ENCODE measurements at places on chromosomes 2 and 18.

- H3K27me3 ChIP-seq, result no peaks in the 10 kb centered on the region
- H3K27ac ChIP-seq, result no peak overlapping the region
- no peaks in the 10 kb centered on the region for H3K36me3 ChIP-seq
- no peak for DNase-seq
Observed at GRCh38 chr2:8488001-8488738, 193.7 kb upstream of the ID2 start.

GRCh38 chr2:45344071-45344470, 267.0 kb downstream of the SRBD1 start:
- H3K27me3 ChIP-seq, result peaks cover 44% of the 10 kb centered on the region
- no peak for DNase-seq
- H3K27ac ChIP-seq, result no peak overlapping the region
- no peaks in the 10 kb centered on the region for H3K36me3 ChIP-seq
- no peak overlapping the region for H3K4me3 ChIP-seq

DNA sequence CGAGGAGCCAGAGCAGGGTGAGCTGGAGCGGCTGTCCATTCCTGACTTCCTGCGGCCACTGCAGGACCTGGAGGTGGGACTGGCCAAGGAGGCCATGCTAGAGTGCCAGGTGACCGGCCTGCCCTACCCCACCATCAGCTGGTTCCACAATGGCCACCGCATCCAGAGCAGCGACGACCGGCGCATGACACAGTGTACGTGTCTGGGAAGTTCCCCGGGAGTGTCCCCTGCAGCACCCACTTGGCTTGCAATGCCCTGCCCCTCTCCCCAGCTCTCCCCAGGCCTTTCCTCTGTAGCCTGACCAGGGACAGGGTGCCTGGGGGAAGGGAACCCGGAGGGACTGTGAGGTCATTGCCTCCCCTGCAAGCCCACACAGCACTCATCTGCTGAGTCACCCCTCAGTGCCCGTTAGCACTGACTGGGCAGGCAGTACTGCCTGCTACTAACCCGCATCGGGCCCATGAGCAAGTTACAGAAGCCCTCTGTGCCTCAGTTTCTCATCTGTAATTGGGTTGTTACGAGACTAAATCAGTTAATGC, 29.4 kb upstream of the GMPPA start:
- H3K36me3 ChIP-seq, result peaks cover 12% of the 10 kb centered on the region
- no peaks in the 10 kb centered on the region for H3K27me3 ChIP-seq
- H3K4me3 ChIP-seq, result no peak overlapping the region
- DNase-seq, result no peak

- H3K4me1 ChIP-seq, result peaks cover 11% of the 10 kb centered on the region
- no peaks in the 10 kb centered on the region for H3K36me3 ChIP-seq
- no peak overlapping the region for H3K4me3 ChIP-seq
- DNase-seq, result no peak
Observed at GRCh38 chr2:26018184-26019055, 15.5 kb upstream of the RAB10 start.
